Activated CD4-positive, alpha-beta T cell treated with anti-CD3 and anti-CD28 coated beads for 36 hours (primary cell): ENCODE measurements at places on chromosomes 12 and 14. TPM values are rescaled to one million over a fixed set of nuclear protein-coding genes. Genes with fewer than 3 reads are reported as not detected.
A peak's percentile ranks its signal among the peaks of the same experiment; 100 is the strongest.

MSI1 gene
- 0.96 TPM for total RNA-seq

HCAR2 gene
- not detected for total RNA-seq

TSPAN19 gene
- not detected for total RNA-seq

GRCh38 chr12:49519574-49519936 lies 19.3 kb upstream of the KCNH3 start:
- H3K36me3 ChIP-seq = no peaks in the 10 kb centered on the region
- peaks cover 11% of the 10 kb centered on the region for H3K4me1 ChIP-seq
- no peak overlapping the region for H3K27ac ChIP-seq
- H3K4me3 ChIP-seq = no peak overlapping the region
- DNase-seq = no peak

- H3K27me3 ChIP-seq = no peaks in the 10 kb centered on the region
- no peak for DNase-seq
- no peaks in the 10 kb centered on the region for H3K36me3 ChIP-seq
- H3K4me3 ChIP-seq = no peak overlapping the region
- H3K4me1 ChIP-seq = peaks cover 22% of the 10 kb centered on the region
These were observed 21.7 kb upstream of the DUSP6 start for GRCh38 chr12:89373763-89374572.

GRCh38 chr12:53159195-53159839 lies 21.2 kb upstream of the ZNF740 start:
- peak overlapping the region; percentile 27 for H3K4me3 ChIP-seq
- H3K4me1 ChIP-seq = peaks cover 11% of the 10 kb centered on the region
- no peaks in the 10 kb centered on the region for H3K36me3 ChIP-seq
- H3K27me3 ChIP-seq = no peaks in the 10 kb centered on the region
- H3K27ac ChIP-seq = peak overlapping the region; percentile 81

- no peak for DNase-seq
- H3K27ac ChIP-seq = no peak overlapping the region
- peaks cover 23% of the 10 kb centered on the region for H3K4me1 ChIP-seq
These were observed 6.0 kb downstream of the PAX9 start for GRCh38 chr14:36667679-36668078.
